GM12878 (cell line): ENCODE measurements at places on chromosomes 5 and 9. TPM values are rescaled to one million over a fixed set of nuclear protein-coding genes. Genes with fewer than 3 reads are reported as not detected.

The PLPP7 gene
- 0.27 and 1.0 TPM in 2 replicates for polyA plus RNA-seq

The FAM221B gene
- 0.04 TPM in 1 of 2 replicates, not detected in the other for polyA plus RNA-seq

The SPINK6 gene
- not detected in 2 replicates for polyA plus RNA-seq

DNA sequence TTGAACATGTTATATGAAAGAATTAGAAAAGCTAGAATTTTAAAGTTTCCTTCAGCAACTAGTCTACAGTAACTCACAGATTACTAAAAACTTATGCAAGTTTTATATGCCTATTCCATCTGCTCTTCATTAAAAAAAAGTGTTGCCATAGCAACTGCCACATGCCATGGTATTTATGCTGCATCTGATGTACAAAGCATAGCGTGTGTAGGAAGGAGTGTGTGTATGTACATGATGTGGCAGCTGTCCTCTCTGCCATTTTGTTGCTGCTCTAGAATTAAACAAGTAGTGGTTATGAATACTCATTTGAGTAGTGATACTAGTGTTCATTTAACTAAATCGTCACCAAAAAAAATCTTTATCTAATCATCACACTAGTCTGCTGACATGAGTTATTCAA is 593.5 kb downstream of the CETN3 start:
- DNase-seq = no peak

DNA sequence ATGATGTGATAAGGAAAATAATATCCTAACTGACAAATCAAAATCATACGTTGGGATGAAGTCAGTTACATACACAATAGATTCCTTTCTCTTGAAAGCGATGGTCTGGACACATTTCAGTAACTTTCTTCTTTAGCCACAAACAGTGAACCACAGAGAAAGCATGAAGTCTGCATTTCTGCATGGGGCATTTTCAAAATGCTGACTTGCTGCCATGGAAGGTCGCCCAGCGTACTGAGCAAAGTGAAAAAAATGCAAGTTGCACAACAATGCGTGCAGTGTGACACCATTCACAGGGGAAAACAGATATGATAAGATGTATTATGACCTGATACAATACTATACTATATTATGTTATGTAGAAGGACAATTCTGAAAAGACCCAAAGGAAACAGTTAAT is 146.3 kb downstream of the SNX18 start:
- DNase-seq = no peak

- no peak for DNase-seq
Observed at GRCh38 chr5:96855031-96855872, 21.0 kb upstream of the ERAP2 start.

GRCh38 chr5:31741496-31741895 is 102.6 kb downstream of the PDZD2 start:
- no peak for DNase-seq

DNA sequence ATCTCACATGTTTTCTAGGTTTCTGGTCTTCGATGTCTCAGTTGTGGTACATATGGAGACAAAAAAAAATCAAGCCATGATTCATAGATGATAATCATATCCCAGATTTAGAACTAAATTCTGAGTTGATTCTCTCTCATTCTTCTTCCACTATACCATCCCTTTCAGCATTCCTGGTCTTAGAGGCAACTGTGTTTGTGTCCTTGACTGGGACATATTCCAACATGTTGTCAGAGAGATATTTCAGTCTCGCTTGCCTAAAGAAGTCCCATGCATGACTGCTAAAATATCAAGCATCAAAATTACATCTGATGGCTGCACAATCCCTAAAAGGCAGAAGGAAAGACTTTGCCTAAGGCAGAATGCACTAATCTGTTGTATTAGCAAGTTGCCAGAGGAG is 236.6 kb downstream of the PSAT1 start:
- no peak for DNase-seq
